ENCODE measurements at places on chromosomes 13 and 19.
A peak's percentile ranks its signal among the peaks of the same experiment; 100 is the strongest.

- DNase-seq: no peak
These were observed 19.3 kb upstream of the GATAD2A start for GRCh38 chr19:19385896-19386869.

GRCh38 chr19:48720613-48721296, 1.2 kb upstream of the MAMSTR start:
- DNase-seq: peak; percentile 99

DNA sequence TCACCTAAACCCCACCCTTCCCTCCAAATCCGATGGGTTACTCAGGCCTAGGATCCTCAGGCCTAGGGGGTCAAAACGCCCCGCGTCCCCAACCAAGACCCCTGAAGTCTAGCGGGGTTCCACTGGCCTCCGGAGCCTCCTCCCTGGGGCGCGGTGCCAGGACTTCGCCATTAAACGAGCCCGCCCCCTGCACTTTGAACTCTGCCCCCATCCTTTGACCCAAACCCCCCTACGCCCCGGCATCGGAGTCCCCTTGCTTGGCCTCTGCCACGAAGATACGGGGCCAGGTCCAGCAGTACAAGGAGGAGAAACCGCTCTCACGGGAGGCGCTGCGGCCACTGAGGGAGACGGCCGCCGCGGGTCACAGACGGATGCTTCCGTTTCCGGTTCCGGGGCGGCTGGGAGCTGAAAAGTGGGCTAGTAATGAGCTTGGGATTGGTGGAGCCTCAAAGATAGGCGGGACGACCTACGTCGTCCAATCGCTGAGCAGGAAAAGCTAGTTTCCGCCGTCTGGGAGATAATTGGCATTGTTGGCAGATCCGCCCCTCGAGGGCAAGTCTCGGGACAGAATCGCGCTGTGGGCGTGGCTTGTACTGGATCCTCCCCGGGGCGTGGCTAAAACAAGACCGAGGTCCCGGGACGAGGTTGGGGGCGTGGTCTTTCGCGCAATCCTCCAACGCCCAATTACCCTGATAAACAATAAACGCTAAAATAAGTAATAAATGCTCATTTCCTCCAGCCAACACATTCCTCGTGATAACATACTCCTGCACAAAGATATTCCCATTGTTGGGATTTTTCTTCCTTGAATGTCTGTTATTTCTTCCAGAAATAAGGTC, 5.7 kb upstream of the ZNF77 start:
- peak; percentile 99 for DNase-seq

- DNase-seq: no peak
These were observed at the start of gene BCL3 for GRCh38 chr19:44748426-44749254. Gene BCL3, plus strand, starts transcription at chr19:44748708. Its CDS starts 83 bp downstream, at chr19:44748791.

GRCh38 chr13:30023196-30023895, 172.9 kb upstream of the UBL3 start:
- DNase-seq: no peak

DNA sequence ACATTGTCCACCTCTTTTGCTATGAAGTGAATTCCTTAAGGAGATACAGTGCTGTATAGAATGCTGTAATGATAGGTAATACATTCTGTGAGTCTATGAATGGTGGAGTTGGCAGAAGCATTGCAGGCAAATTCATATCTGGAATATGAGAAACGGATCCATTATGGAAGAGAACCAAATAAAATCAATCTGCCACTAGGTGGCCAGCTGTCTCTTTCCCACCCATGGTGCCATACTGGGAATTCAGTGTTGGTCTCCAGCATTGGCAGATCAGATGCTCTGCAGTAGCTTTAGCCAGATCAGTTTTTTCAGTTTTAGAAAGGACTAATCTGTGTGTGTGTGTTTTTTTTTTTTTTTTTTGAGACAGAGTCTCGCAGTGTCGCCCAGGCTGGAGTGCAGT, 27.6 kb downstream of the DNAJC3 start:
- no peak for DNase-seq
